ENCODE measurements at places on chromosomes 3 and 15.

- no peak for DNase-seq
Measured at GRCh38 chr3:45280232-45280631, 54.1 kb upstream of the TMEM158 start.

DNA sequence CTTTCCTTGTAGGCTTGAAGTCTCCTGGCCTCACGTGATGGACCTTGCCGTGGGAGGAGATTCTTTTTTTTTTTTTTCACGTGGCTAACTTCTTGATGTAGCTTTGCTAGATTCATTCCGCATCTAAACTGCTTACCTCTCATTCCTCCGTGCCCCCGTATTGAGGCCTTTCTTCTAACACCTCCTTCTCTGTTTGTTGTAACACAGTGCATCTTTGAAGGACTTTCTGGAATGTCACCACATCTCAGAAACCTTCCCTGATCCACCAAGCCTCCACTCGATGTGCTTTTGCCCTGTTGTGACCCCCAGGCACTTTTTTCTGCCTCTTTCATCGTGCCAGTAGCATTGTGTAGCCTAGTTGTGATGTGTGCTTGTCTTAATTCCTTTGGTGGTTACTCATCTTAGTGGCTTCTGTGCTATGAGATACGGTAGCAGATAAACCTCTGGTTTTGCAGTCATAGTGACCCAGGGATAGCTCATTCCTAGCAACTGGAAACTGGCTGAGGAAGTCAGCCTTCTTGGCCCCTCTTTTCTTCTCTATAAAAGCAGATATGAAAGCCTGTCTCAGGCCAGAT is 1.6 kb upstream of the BNC1 start:
- DNase-seq: peak; percentile 59

GRCh38 chr3:164737174-164737573 is 341.1 kb downstream of the SI start:
- DNase-seq: no peak

- DNase-seq: no peak
Measured at GRCh38 chr3:152205097-152205593, 63.6 kb upstream of the MBNL1 start.

DNA sequence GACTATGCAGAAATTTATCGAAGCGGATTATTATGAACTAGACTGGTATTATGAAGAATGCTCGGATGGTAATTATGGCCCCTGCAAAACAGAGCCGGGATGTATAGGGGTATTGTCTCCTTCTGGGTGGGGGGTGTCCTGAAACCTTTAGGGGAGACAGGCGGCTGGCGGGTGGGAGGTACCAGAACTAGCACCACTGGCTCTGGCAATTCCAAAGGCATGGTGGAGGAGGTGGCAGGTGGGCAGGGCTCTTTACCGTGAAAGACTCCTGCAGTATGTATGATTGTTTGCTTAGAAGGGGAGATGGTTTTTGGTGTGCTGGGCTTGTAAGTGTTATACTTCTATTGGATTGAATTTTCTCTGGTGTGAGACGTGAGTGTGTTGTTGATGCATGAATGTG is 58.4 kb downstream of the TRAK1 start:
- DNase-seq: no peak

DNA sequence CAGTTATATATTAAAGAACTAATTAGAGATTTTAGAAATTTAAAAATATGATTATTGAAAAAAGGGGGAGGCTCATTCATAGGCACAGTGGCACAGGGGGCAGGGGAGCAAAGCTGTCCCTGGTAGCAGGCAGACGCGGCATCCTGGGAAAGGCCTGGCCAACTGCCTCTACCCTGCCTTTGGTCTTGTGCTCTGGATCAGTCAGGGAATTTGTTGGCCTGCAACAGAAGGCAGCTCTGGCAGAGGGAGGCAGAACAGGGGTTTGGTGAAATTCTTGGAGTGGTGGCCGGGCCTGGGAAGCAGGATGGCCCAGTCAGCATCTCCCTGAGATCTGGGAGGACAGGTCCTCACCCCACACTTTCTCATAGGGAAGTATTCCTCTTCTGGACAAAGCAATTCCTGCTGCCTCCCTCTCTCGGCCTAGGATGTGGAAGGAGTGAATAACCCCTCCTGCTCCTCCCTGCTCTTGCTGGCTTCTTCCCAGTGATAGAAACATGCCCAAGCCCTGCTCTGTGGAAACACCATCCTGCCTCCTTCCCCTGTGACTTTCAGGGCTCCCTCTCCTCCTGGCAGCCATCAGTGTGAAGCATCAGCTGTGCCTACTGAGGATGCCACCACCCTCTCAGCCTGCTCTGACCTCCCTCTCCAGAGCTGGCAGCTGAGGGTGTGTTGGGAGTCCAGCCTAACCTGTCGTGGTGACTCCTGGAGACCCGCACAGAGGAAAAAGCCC is 26.9 kb downstream of the PRR20G start:
- DNase-seq: no peak

DNA sequence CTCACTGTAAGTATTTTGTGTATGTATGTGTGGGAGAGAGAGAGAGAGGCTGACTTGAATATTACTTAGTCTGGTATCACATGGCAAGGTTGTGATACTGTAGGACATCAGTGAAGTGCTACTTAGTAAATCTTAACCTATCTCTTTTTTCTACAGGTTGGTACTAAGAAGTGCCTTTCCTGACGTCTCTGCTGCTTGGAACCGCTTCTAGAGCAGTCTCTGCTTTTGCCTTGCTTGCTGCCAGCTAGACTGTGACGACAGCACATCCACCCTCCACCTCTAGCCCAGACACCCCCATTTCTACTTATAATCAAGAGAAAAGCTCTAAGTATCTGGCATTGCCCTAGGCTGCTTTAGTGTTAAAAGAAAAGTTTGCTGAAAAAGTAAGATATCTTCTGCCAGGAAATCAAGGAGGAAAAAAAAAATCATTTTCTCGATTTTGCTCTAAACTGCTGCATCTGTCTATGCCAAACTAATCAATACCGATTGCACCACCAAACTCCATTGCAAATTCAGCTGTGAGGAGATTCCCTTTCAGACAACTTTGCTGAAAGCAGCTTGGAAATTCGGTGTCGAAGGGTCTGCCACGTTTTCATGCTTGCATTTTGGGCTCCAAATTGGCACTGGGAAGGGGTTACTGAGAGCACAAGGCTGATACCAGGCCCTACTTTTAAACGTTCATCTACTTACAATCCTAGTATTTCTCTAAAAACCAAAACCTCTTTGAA is 30.7 kb downstream of the MBNL1 start:
- no peak for DNase-seq

GRCh38 chr3:116032176-116032575 is 408.9 kb downstream of the GAP43 start:
- no peak for DNase-seq

DNA sequence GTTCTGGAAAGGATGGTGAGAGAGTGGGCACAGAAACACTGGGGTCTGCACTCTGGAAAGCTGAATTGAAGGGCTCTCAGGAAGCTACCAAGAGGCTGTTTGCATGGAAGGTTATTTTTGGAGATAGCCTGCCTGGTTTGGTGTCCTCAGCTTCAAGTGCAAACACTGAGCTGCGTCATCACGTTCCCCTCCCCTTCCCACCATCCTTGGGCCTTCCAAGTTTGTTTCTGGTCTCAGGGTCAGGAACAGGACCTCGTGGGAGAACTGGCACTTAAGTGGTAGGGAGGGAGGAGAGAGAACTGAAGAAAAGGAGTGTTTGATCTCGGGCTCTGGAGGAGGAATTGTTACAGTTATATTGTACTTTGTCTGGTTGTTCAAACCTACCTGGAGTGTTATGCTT is 10.6 kb downstream of the ST6GAL1 start:
- no peak for DNase-seq

DNA sequence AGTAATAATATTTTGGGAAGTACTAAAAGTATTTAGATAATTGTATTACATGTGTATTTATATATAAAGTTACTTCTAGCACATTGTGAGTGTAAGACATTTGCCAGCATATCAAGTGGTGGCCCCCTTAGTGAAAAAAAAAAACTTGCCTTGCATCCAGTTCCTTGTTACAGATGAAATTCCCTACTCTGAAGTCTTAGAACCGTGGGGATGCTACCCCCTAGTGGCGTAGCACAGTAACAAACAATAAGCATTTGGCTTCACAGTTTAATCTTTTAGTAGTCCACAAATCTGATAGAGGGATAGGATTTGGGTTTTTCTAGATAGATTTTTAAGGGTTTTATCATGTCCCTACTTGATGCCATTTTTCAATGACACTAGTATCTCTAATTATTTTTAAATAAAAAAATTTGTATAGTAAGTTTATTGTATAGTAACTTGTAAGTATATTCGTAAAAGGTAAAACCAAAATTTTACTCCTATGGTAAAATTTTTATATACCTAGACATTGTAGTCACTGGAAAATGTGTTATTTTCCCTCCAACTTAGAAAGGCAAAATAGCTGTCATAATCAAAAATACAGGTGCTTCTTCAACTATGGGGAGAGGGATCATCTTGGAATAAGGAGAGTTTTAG is 14.3 kb downstream of the SMC4 start:
- peak; percentile 86 for DNase-seq

DNA sequence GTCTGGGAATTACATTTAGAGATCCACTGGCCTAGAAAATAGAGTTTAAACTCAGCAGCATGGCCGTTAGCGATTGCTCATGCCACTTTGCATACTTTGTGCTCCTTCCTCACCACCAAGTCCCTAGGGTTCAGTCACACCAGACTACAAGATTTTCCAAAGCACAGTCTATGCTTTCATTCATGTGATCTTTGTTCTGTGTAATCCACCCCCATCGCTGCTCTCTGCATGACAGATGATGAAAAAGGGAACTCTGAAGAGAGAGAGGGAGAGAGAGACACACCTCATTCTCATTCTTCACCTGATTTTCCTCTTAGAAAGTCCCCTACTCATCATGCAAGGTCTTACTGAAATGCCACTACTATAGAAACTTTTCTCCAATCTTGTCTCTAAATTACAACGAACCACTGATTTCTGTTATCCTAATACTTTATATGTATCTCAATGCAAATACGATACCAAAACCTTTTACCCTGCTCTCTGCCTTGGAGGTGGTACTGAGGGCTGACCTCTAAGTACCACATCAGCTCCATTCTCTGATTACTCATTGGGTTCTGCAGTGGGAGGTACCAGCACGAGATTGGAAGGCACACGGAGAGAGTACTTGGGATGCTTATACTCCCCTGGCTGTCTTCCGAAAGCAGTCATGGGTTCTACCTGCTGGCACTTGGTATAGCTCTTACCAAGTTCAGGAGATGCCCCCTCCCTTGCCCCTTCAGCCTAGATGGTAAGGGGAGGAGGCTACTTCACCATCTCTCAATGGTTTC is 1.1 kb upstream of the PARP15 start:
- no peak for DNase-seq

- DNase-seq: no peak
Measured at GRCh38 chr3:19348500-19348899, 200.2 kb downstream of the KCNH8 start.

DNA sequence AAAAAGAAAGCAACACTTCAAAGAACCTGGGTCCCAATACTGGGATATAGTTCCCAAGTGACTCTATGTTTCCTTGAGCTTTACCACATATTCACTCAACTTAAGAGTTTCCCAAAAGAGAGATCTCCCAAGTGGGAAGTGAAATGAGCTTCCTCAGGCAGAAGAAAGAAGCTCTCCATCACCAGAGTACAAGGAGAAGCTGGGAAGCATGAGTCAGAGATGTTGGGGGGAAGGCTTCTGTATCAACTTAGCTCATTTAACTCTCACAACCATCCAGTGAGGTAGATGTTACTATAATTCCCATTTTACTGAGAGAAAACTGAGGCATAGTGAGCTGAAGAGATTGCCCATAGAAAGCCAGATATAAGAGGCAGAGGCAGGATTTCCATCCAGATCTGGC is 47.0 kb upstream of the TRIM42 start:
- no peak for DNase-seq
